T-cell (primary cell): ENCODE measurements at places on chromosomes 3 and 15.

DNA sequence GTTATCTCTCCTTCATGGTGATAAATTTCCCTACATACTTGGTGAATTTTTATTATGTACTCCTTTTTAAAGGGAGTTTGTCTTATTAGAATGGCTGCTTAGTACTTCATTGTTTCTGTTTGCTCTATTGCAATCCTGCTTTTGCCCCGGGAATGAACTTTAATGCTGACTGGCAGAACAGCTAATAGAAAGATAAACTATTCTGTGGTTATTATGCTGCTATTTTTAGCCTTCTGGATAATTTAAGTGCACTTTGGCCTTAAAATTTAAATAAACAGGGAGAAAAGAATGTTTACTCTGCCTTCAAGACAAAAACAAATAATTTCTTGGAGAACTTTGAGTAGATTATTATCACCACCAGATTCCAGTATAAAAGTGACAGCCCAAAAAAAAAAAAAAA is 413.8 kb upstream of the CCDC54 start:
- DNase-seq, result no peak

GRCh38 chr3:72663429-72663828 is 184.8 kb downstream of the SHQ1 start:
- DNase-seq, result no peak

DNA sequence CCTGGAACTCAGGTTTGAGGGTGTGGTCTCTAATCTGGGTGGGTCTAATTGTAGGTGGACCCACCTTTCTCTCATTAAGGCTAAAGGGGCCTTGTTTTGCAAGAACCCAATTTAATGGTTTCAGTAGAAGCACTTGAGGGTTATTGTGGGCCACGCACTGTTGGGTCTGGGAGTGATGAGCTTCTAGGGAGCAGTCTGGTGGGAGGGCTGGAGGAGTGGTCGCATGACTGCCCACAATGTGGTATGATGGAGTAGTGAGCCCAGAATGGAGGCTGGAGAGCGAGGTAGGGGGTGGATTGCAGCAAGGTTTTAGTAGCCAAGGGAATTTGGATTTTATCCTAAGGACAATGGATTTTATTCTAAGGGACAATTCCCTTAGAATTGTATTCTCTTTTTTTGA is 2.7 kb downstream of the TATDN2 start:
- DNase-seq, result no peak

GRCh38 chr15:70343961-70344621 is 246.4 kb upstream of the TLE3 start:
- DNase-seq, result no peak

DNA sequence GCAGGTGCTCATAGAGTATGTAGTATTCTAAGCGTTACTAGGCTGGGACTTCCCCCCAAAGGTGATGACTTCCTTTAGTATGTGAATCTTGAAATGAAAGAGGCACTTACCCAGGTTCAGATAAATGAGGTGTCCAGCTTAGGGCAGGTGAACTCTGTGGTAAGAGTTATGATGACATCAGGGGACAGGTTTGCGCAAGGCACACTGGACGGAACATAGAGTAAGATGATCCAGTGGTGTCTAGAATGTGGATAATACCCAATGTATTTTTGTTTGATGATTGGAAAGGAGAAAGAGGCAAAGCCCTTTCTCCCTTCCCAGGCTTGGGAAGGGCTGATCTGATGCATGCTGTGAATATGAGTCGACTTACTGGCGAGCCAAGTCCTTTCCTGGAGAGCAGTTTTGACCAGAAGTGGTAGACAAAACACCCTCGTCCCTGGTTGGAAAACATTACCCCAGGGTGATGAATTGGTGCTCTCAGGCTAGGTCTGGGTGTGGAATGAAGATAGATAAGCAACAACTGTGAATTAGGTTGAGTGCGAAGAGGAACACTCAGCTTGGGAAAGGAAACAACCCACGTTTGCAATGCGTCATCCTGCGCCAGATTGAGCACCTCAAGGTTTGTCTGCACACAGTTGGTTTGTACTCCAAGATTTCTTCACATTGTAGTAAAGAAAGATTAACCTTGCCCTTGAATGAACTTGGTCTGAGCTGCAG is 124.2 kb downstream of the GHSR start:
- no peak for DNase-seq

DNA sequence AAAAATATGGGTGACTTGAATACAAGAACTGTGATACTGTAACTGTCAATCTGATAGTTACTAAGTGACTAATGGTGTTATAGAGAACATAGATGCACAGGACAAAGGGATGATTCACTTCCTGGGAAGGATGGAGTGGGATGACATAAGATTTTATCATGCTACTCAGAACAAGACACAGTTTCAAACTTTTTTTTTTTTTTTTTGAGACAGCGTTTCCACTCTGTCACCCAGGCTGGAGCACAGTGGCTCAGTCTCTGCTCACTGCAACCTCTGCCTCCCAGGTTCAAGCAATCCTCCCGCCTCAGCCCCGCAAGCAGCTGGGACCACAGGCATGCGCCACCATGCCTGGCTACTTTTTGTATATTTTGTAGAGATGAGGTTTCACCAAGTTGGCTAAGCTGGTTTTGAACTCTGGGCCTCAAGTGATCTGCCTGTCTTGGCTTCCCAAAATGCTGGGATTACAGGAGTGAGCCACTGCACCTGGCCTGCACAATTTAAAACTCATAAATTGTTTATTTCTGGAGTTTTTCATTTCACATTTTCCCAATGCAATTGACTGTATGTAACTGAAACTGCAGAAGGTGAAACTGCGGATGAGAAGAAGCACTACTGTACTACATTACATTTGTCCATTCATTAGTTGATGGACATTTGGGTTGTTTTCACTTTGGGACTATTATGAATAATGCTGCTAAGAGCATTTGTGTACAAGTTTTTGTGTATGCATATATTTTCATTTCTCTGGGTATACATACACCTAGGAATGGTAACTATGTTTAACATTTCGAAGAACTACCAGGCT is 40.6 kb downstream of the ADIPOQ start:
- no peak for DNase-seq

DNA sequence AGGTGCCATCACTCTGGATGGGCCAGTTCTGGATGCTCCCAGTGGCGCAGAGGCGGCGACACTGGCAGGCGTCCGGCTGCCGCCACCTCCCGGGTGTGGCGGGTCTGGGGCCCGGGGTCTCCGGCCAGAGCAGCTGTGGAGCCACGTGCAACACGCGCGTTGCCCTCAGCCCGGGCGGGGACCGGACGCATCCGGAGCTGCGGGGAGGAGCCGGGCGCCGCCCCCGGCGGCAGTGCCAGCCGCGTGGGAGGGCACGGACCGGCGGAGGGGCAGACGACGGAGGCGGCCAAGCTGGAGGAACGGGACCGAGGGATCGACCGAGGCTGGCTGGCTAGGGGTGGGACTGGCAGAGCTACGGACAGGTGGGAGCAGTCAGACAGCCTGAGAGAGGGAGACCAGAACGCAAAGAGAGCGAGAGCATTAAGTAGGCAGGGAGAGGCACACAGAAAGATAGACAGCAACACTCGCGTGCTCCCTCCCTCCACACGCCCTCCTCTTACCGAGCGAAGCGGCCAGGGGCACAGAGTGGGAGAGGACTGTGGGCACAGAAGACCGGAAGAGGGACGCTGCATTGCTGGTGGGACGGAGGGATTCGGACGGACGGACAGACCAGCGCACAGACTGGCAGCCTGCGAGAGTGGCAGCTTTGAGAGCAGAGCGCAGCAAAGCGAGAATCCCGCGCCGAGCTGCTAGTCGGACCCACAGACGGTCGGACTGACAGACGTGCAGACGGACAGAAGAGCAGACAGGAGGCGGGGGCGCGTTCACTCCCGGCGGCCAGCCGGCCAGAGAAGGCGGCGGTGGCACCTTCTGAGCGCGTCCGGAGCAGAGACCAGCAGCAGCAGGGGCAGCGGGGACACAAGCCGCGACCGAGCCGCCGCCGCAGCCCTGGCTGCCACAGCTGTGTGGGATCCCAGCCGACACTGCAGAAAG is at the start of gene ARPP21:
Gene ARPP21, plus strand, starts transcription at position 272 of the 933 bp plus-strand sequence. CDS start 42,227 bp downstream, outside the sequence.
- no peak for DNase-seq

- no peak for DNase-seq
These were observed 37.6 kb upstream of the WNT5A start for GRCh38 chr3:55524565-55525244.

DNA sequence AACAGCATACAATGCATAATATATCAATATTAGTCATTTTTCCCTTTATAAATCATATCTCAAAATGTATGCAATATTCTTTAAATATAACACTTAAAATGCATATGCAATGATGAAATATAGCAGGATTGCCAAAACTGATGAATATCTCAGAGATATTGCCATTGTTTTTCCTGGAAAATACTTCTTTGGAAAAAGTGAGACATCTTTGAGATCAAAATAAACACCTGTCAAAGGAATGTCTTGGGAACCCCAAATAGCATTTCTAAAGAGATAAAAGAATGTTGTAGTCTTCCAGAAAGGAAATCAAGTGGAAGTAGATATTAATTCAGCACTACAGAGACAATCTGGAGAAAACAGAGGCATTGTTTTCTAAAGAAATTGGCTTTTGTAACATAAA is 457.8 kb upstream of the UBE2E2 start:
- no peak for DNase-seq

DNA sequence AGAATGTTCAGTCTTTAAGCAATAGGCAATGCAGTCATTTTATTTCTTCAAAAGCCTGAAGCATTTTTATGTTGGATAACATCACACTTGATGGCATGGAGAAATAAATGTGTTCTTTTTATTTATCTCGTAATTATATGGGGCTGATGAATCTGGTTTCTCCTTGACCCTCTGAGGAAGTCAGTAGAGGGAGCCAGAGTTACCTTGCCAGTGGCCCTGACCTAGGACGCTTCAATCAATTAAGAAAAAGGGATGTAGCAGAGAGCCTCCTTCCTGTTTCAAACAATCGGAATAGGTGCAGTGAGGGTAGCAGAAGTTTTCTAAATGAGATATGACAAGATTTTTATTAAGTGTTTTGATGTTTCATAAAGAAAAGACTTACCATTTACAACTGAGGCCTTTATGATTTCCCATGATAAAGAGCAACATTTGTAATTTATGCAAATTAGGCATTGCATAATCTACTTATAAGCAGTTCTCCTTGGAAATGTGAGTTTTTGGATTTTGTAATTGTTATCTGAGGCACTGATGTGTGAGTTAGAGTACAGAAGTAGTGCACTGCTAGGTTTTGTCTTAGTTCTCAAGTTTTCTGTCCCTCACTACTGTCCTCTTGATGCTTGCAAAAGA is 129.1 kb downstream of the RAP2B start:
- DNase-seq, result no peak

GRCh38 chr3:184629555-184630160 is 68.1 kb downstream of the EPHB3 start:
- DNase-seq, result no peak

- no peak for DNase-seq
These were observed 13.8 kb upstream of the POLR2M start for GRCh38 chr15:57692709-57693108.

- no peak for DNase-seq
These were observed 123.6 kb downstream of the LIPC start for GRCh38 chr15:58555162-58556027.

GRCh38 chr3:39149498-39150147 is 3.8 kb downstream of the CSRNP1 start:
- no peak for DNase-seq
